ENCODE measurements at places on chromosomes 1 and 21.

DNA sequence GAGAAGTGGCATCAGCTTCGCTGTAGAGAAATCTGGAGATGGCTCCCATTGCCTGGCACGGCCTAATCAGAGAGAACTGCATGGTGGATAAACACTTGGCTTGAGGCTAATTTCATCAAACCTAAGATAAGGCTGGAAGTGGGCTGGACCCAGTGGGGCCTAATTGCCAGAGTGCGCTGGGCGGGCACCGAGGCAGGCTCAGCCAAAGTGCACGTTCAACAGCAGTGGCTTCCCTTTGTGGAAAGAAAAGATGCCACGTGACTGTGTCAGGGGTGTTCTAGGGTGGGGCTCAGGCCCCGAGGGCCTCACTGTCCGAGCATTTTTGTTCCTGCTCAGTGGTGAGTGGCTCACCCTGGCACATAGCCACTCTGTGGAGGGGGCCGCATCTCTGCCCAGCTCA is 5.8 kb downstream of the PLCH2 start:
- no peak for DNase-seq

DNA sequence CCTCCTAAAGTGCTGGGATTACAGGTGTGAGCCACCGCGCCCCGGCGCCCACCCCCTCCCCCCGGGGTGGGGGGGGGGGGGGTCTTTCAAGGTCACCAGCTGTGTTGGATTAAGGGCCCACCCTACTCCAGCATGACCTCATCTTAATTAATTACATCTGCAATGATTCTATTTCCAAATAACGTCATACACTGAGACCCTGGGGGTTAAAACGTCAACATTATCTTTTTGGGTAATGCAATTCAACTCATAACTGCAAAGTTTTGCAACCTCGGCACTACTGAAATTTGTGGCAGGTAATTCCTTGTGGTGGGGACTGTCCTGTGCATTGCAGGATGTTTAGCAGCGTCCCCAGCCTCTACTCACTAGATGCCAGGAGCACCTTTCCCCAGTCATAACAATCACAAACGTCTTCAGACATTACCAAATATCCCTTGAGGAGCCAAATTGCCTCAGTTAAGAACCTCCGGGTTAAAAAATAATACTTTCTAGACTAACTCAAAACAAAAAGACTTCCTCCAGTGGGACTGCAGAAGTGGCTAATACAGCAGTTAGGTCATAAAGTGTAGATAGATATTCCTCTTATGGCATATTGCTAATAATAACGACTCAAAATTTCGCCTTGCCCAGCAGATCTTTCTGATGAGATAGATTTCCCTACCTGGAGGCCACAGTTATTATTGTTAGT is 233.0 kb upstream of the KAZN start:
- no peak for DNase-seq

GRCh38 chr1:234841710-234842231 is 231.8 kb upstream of the IRF2BP2 start:
- no peak for DNase-seq

DNA sequence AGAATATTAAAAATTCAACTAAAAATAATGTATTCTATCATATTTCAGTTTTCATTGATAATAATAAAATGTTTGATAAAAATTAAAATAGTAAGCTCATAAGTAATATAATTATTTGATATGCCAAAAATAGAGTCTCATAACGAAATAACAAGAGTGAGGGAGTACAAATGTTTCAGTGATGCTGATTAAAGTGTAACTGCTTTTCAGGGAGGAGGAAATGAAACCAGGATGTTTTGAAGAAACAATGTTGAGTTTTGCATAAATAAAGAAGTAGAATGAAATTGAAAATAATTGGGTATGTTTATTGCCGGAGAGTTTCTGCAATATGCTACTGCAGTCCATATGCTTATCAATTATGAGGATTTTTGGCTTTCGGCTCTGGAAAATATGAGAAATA is 1159.8 kb upstream of the ADGRL2 start:
- DNase-seq: no peak

- DNase-seq: peak; percentile 53
Observed at GRCh38 chr1:64483731-64484414, 13.9 kb downstream of the CACHD1 start.

DNA sequence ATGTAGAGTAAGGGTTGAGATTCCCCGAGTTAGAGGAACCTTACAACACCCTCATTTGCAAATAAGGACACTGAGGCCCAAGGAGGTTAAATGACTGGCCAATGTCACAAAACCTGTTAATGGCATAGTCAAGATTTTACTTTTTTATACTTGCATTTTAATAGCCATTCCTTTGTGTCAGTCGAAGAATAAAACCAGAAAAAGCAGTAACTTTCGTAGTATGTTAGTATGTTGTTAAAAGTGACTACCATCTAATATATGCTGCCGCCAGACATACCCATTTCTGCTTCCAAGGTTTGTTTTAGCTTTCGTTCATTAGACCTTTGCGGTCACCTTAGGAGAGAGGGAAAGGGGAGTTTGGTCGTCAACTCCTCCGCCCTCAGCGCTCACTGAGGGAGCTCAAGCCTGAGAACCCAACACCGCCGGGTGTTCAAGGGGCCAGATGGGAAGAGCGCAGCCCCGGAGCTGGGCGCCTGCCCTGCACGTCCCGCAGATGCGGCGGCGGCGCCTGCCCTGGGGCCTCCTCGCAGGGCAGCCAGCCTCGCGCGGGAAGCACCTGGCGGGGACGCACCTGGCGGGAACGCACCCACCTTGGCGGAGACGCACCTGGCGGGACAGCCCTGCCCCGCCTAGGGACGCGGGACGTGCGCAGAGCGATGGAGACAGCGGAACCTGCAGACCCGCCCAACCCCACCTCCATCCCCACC is 466 bp downstream of the VPS26C start:
- peak; percentile 52 for DNase-seq

DNA sequence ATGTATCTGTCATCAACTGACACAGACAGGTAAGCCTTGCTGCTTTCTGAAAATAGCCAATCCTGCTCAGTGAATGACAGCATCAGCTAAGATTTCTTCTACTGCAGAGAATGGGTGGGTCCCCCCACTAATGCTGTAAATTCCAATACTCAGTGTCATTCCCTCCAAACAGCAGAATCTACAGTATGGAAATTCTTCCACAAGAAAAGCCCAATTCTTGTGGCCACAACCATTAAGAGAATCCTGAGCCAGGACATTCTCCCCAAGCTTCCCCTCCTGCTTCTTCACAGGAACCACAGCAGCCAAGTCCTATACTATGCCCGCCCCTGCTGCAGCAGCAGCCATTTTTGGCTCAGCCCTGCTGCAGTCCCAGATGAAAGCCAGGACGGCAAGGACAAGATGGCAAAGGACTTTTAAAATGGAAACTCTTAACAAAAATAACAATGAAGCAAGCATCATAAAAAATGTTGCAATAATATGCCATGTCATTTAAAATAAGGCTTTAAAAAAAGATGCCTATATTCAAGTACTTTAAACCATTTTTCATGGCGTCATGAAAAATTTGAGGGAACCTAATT is 26.8 kb downstream of the EIF4G3 start:
- peak; percentile 31 for DNase-seq

DNA sequence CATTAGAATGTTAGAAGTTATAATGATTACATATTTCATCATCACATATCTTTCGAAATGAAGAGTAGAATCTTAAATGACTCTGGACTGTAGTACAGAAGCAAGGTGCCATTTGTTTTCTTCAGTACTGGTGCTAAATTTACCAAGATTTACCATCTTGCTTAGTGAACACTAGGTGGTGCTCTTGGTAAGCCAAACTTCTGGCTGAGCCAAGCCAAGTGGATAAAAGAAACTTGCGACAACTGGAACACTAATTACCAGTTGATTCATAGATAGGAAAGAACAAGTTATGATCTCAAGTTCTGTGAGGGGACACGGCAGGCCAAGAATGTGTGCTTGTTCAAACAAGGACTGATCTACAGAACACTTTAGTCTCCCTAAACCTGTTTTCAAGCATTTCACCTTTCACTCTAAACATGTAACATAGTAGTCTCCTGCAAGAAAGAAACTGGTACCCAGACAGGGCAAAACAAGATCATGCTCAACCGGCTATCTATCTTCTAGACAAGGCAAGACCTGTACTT is 19.8 kb downstream of the SPRTN start:
- peak; percentile 54 for DNase-seq

DNA sequence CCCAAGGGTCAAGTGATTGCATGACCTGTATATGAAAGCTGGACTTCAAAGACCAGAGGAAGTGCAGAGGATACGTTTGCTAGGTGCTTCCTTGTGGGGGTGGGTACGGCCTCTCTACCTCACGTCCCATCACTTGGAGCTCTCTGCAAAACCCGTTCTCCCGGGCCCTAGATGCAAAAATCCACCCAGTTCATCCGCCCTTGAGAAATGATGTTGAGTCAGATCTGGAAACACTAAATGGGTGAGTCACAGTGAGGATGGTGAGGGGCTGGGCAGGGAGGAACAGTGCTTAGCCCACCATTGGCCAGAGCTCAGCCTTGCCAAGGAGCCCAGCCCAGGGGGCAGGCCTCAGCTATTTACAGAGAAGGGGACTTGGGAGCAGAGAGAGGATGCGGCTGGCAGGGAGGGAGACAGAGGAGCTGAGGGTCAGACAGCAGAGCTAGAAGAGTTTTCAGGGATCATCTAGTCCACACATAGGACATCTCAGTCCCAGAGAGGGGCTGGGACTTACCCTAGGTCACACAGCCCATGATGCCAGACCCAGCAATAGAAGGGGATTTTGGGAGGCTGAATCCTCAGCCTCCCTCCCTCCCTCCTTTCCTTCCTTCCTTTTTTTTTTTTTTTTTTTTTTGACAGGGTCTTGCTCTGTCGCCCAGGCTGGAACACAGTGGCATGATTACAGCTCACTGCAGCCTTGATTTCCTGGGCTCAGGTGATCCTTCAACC is 14.6 kb downstream of the ARHGEF10L start:
- DNase-seq: no peak

DNA sequence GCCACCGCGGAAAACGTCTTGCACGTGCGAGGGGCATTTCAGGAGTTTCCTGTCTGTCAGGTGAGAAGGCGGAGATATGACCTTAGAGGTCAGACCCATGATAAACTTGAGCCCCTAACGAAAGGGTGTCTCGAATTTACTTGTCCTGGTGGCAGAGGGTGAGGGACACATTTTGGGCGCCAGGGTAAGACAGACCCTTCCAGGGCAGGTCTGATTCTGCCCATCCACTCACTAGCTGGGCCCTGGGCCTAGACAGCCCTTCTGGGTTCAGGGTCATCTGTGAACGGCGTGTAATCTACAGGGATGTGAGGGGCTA is 395 bp upstream of the CSRP1 start:
- no peak for DNase-seq

DNA sequence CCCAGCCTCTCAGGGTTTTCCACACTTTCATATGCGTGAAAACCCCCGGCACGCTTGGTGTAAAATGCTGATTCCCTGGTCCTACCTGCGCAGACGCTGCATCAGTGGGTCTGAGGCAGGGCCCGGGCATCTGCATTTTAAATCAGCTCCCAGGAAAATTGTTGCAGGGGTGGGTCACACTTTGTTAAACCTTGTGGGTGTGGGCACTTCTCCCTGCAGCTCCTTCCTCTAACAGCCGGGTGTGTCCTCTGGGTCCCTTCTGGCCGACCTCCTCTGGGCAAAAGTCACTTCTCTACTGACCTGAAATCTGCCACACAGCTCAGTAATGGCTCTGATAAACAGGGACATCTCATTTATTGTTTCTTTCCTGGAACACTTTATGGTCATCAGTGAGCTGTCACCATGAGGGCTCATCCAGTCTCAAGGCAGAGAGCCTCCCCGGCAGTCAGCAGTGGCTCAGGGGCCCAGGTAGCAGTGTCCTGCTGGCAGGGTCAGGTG is 52.8 kb upstream of the TMPRSS2 start:
- no peak for DNase-seq

DNA sequence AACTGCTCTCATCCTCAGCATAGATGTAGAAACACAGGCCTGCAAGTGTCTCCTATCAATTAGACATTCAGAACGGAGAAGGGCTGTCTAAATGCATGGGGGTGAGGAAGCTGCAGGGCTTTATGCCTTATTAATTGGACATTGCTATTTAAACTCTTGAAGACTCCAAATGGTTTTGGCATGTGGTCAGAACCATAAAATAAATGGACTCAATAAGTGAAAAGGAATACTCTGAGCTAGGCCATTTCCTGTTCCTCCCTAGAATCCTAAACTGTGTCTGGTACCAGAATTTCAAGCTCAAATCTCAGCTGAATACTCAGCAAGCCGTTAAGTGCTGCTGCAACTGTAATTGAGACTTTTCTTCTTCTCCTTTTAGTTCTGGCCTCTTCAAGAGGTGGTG is 80.4 kb upstream of the C1orf87 start:
- DNase-seq: no peak

DNA sequence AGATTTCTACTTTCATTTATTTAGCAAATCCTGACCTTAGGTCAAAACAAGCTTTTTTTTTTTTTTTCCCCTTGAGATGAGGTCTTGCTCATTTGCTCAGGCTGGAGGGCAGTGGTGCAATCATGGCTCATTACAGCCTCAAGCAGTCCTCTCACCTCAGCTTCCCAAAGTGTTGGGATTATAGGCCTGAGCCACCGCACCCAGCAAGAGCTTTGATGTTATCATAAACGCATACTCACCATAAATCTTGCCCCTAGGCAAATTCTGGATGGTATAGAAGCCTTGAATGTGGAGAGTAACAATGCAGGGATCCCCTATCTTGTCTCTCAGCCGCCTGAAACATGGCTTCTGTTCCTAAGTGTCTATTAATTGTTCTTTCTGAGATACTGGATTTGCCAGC is 24.8 kb upstream of the CLDN8 start:
- DNase-seq: no peak

GRCh38 chr21:39010629-39011404 is 172.4 kb downstream of the PSMG1 start:
- no peak for DNase-seq

GRCh38 chr1:47498551-47498950 is 60.7 kb downstream of the FOXD2 start:
- no peak for DNase-seq

- DNase-seq: no peak
Observed at GRCh38 chr1:6353955-6354658, 39.5 kb downstream of the ACOT7 start.

DNA sequence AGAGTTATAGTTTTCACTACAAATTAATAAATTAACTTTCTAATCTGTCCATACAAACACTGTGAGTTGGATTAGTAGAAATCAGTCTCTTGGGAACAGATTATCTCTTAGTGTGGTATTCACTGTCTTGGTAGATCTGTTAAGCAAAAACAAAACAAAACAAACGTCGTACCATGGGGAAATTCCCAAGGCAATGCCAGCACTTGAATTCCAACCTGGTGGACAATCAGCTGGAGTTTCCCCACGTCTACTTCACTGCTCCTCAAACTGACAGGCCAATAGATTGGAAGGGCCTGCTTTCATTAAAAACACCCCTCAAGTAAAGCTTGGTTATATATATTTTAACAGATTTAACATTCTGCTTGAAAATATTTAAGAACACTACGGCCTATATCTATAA is 31.9 kb downstream of the GDAP2 start:
- DNase-seq: no peak

DNA sequence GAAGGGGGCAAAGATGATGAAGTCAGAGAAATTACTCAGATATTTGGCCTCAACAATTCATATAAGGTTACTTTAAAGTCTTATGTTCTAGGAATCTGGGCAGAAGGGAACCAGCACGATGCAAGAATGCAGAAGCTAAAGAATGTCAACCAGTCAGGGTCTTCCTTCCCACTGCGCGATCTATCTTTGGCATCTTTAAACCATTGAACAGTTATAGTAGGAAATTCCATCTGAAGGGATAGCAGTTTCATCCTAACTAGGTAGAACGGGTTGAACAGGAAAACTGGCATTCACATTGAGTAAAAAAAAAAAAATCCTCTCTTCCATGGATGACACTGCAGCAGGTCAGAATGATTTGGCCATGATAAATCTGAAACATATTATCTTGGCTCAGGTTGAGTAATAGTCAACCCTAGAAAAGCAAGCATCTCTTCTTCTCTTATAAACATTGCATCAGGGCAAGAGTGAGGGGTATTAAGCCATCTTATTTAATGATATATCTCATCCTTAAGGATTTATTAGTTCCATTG is 6.3 kb downstream of the CRCT1 start:
- DNase-seq: no peak
